ENCODE measurements at places on chromosomes 2 and 18.

DNA sequence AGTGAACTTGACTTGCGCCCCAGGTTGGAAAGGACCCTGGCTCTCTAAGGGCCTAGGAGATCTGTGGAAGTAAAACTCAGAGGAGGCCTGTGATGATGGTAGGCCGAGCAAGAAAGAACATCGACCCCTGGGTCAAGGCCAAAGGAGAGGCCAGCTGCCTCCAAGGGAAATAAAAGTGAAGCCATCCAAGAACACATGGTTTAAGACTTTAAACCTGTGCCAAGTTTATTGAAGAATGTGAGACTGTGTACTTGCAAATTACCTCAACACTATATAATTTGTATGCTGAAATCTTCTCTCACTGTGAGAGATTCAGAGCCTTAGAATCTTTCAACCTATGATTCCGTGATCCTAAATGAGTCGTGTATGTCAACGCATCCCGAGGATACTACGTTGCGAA is 40.7 kb upstream of the COBLL1 start:
- no peak for DNase-seq

- no peak for DNase-seq
Observed at GRCh38 chr2:217092710-217093379, 233.0 kb upstream of the TNP1 start.

- no peak for DNase-seq
Observed at GRCh38 chr2:131022731-131023130, 70.5 kb downstream of the FAM168B start.

DNA sequence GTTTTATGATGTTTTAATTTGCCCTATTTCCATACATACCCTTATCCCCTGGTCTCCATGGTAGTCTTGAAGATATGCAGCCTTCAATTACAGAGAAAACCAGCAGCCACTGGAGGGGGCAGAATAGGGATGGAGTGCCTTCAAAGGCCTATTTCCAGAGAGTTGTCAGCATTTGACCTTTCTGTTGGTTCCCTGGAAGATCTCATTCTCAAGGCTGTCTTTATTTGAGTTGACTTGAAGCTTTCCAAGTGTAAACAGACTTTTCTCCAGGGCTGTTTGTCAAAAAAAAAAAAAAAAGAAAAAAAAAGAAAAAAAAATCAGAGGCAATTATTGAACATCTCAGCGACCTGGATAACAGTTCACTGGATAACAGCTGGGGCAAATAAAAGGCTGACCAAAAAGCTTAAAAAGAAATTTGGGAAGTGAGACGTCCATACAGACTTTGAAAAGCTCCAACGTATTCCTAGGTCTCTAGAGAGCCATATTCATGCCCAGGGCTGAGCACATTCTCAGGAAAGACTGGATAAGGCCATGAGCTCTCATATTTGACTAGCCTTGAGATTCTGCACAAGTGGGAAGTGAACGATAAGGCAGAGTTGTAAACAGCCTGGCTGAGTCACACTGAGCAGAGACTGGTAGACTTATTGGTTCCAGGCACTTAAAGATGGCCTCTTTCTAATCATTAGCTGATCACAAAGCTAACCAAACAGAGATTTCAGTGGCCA is 126.6 kb downstream of the VAPA start:
- no peak for DNase-seq

Data from NCI-H510A (cell line).